Right forelimb (tissue), 1 donor: ENCODE measurements at places on chromosomes 3 and 15.

GRCh38 chr3:134029256-134029733 is 430 bp downstream of the SLCO2A1 start:
- peak; percentile 64 for DNase-seq

GRCh38 chr3:81910244-81910852 is 148.9 kb upstream of the GBE1 start:
- DNase-seq, result no peak

GRCh38 chr3:111035316-111035715 is 36.3 kb upstream of the NECTIN3 start:
- DNase-seq, result no peak

DNA sequence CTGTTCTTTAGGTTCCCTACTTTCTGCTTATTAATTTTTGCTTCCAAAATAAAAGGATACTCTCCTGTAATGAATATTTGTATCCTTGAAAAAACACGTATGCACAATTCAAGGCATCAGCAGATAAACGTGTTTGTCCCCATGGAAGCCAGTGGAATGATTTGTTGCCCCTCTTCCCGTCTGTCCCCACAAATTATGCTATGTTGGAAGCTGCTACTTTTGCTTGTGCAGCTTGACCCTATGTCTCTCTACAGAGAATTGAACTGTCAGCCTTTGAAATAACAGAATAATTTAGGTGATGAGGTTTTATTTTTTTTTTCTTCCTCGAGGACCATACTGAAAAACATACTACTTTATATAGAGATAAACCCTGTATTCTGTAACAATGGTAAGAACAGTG is 401.5 kb upstream of the GOLIM4 start:
- DNase-seq, result no peak

- DNase-seq, result no peak
These were observed 57.7 kb downstream of the IQSEC1 start for GRCh38 chr3:13015286-13016082.

DNA sequence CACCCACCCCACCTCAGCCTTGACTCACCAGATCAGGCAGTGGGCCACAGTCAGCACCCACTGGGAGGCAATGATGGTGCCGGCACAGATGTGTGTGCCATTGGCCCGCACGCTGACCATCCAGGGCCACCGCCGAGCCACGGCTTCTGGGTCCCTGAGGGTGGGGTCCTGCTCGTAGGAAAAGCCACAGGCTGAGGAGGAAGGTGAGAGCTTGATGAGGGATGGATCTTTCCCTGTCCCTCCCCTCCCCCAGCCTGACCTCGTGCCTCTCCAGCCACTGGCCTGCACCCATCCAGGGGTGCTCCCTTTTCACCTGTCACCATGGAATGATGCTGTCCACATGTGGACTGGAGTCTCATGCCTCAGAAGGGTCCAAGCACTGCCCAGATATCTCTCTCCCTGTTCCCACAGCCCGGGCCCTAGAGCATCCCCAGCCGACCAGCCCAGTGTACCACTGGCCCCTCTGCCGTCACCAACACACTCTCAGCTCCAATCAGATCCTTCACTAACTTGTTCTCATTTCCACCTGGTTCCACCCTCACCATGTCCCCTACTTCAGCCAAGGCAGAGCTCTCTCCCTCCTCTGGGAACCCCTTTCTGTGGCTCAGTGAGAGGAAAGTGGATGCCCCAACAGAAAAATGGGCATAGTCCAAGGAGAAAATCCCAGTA is 2.0 kb downstream of the PRSS50 start:
- DNase-seq, result no peak
